Stomach (tissue), 19 donors: ENCODE measurements at places on chromosomes 3 and 15. TPM values are rescaled to one million over a fixed set of nuclear protein-coding genes. Genes with fewer than 3 reads are reported as not detected.

Gene GOLGA8S
- not detected for polyA plus RNA-seq

Gene SEMA3G
- polyA plus RNA-seq: 2.3 TPM

Gene MRAS
- 10.3 TPM for polyA plus RNA-seq

Gene CYP8B1
- polyA plus RNA-seq: not detected

Gene CHMP2B
- polyA plus RNA-seq: 27.3 TPM

Gene GRK7
- polyA plus RNA-seq: not detected

Gene PCBP4
- 33.5 TPM for polyA plus RNA-seq

Gene DNASE1L3
- polyA plus RNA-seq: 1.8 TPM

Gene ANKUB1
- not detected for polyA plus RNA-seq

Gene SEMA5B
- polyA plus RNA-seq: 0.15 TPM

Gene PML
- polyA plus RNA-seq: 25.8 TPM

Gene BCL2A1
- polyA plus RNA-seq: 3.8 TPM

Gene CCDC80
- polyA plus RNA-seq: 11.8 TPM

Gene TMEM41A
- polyA plus RNA-seq: 5.7 TPM

Gene ADCY5
- polyA plus RNA-seq: 13.1 TPM

Gene GOLGA6B
- polyA plus RNA-seq: not detected

Gene CHAC1
- 61.6 TPM for polyA plus RNA-seq

Gene GPR156
- not detected for polyA plus RNA-seq

Gene AGTR1
- polyA plus RNA-seq: 1.2 TPM

Gene ERICH6
- polyA plus RNA-seq: not detected

Gene ALDH1A2
- polyA plus RNA-seq: 3.5 TPM

Gene ANKRD63
- not detected for polyA plus RNA-seq

Gene GABRG3
- 1.5 TPM for polyA plus RNA-seq

Gene POC1A
- 4.4 TPM for polyA plus RNA-seq

Gene HCLS1
- 24.6 TPM for polyA plus RNA-seq

Gene PAK6
- 1.8 TPM for polyA plus RNA-seq

Gene SOX2
- 6.1 TPM for polyA plus RNA-seq
